Cardiac ventricle fibroblast (primary cell): ENCODE measurements at places on chromosomes 4 and X. TPM values are rescaled to one million over a fixed set of nuclear protein-coding genes. Genes with fewer than 3 reads are reported as not detected.

Gene XK
- total RNA-seq: under 0.01 TPM in 1 of 2 replicates, not detected in the other

Gene EFHC2
- total RNA-seq: 0.69 and 0.83 TPM in 2 replicates

Gene GALNTL6
- not detected in 2 replicates for total RNA-seq

Gene ABHD18
- 2.6 and 4.8 TPM in 2 replicates for total RNA-seq

Gene GABRG1
- total RNA-seq: not detected in 2 replicates

Gene HPGDS
- not detected in 2 replicates for total RNA-seq

Gene OTUD5
- 33.8 and 40.0 TPM in 2 replicates for total RNA-seq

Gene PRSS12
- under 0.01 TPM in 1 of 2 replicates, not detected in the other for total RNA-seq

Gene DCAF12L2
- total RNA-seq: not detected in 2 replicates

Gene NEXMIF
- not detected in 2 replicates for total RNA-seq

Gene DAPP1
- not detected in 2 replicates for total RNA-seq

Gene FAM50A
- 42.4 and 49.1 TPM in 2 replicates for total RNA-seq

Gene EGF
- total RNA-seq: not detected in 2 replicates

Gene SLC25A53
- total RNA-seq: 2.3 and 9.4 TPM in 2 replicates

Gene CETN2
- 26.8 and 31.7 TPM in 2 replicates for total RNA-seq

Gene SSX1
- total RNA-seq: not detected in 2 replicates

Gene TLR8
- total RNA-seq: not detected in 2 replicates
